ACHN (cell line): ENCODE measurements at places on chromosomes 12 and 14.

- DNase-seq: no peak
Observed at GRCh38 chr14:46322730-46323403, 328.7 kb downstream of the RPL10L start.

- no peak for DNase-seq
Observed at GRCh38 chr12:119691202-119691810, 23.4 kb downstream of the PRKAB1 start.

- DNase-seq: peak; percentile 22
Observed at GRCh38 chr14:90398315-90398839, 1.5 kb downstream of the CALM1 start.

DNA sequence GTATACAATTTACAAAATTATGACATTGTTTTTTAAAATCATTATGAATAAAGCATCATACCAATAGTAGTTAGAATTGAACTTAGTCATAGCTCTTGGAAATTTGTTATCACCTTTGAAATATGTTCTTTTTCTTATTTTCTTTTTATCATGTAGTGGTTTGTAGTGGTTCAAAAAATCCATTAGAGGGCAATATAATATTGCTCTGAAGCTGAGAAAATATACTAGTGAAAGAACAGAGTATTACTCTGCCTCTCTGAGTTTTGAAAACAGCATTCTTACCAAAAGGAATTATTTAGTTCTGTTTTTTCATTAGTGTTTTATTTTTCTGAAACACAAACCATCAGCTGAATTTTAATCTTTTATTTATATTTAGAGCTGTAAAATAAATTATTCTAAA lies 76.2 kb downstream of the PDZRN4 start:
- peak; percentile 38 for DNase-seq

GRCh38 chr14:85313560-85314207 lies 216.3 kb upstream of the FLRT2 start:
- DNase-seq: no peak

- no peak for DNase-seq
Observed at GRCh38 chr14:101192661-101193000, 289.1 kb upstream of the RTL1 start.

DNA sequence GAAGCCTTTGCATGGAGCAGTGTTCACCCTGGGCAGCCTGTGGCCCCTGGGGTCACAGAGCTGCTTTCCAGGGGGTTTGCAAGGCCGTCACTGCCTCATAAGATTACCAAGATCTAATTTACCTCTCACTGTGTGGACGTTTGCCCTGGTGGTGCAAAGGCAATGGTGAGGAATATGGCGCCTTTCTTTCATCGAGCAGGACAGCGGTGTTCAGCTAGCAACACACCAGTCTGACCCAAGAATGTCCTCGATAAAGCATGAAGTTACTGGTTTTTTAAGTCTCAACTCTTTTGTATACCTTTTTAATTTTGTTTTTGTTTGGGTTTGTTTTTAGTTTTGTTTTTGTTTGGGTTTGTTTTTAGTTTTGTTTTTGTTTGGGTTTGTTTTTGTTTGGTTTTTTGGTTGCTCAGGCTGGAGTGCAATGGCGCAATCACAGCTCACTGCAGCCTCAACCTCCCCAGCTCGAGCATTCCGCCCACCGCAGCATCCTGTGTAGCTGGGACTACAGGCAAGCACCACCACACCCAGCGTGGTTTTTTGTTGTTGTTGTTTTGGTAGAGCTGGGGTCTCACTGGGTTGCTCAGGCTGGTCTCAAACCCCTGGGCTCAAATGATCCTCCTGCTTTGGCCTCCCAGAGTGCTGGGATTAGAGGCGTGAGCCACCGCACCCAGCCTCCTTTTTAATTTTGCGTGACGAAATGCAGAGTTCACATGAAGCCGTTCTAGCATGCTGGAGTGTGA lies 57.9 kb downstream of the PPP2R5C start:
- DNase-seq: no peak

DNA sequence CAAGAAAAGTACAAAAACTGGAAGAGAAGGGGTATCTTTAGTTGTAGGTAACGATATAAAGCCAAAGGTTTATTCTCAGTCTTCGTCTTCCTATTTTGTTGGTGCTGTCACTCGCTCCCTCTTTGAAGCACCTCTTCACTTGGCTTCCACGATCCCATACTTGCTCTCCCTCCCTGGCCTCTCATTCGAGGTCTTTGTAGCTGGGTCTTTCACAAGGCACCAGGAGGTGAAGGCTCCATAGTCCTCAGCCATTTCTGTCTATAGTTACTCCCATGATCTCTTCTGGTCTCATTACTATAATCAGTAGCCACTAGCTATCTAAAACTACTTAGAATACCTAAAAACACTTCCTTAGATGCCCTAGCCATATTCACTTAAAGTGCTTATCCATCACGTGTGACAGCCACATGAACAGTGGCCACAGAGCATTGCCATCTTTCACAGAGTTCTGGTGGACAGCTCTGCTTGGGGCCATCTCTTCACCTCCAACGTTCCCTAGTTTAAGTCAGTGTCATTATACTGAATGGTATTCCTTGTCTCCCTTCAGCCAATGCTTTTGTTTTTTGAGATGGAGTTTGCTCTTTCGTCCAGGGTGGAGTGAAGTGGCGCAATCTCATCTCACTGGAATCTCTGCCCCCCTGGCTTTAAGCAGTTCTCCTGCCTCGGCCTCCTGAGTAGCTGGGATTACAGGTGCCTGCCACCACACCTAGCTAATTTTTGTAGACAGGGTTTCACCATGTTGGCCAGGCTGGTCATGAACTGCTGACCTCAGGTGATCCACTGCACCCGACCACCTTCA lies 57.1 kb downstream of the ATP2A2 start:
- no peak for DNase-seq

DNA sequence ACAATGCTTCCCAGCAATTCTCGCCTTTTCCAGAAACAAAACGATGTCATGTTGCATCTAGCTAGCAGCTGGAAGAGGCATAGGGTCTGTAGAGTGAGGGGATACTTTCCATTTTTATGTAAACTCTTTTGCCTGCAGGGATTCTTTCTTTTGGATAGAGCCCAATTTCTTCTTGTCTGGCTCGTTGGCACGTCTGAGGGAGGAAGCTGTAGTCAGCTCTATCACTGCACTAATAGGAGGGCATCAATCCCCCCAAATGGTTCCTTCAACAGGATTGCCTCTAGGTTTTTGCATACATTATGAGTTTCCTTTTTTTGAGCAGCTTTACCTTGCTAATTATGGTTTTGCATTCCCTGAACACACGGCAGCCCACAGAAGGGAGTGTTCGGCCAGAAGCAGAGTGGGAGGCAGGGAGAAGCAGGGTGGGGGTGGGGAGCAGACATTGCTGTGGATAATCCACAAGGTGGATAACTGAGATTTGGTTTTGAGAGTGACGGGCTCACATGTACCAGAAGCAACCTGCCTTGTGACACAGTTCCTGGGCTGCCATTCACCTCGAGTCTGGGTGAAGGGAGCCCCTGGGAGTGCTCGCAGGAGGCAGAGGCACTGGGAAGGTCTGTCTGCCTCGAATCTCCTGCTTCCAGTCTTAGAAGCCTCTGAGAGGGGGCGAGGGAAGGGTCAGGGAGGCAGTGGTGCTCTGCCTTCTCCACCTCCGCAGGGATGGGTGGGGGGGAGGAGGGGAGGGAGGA lies 24.5 kb downstream of the LRTM2 start:
- no peak for DNase-seq

DNA sequence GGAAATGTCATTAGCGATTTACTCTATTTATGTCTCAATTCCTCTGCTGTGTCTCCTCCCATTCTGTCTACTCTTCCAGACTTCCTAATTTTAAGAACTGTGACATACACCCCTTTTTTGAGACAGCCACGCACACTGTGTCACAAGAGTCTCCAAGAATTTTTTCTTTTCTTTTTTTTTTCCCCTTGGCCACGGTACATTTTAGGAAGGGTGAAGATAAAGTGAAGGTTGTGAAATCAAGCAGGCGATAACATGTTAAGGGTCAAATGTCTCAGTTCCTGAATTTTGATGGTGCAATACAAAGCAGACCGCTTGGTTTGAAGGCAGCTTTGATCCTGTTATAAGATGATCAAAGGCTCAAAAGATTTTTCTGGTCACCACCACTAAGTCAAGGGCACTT lies 4.3 kb downstream of the OLR1 start:
- DNase-seq: no peak

GRCh38 chr12:80881106-80881505 lies 56.6 kb downstream of the LIN7A start:
- no peak for DNase-seq
